ENCODE measurements at places on chromosomes 16 and 17.

DNA sequence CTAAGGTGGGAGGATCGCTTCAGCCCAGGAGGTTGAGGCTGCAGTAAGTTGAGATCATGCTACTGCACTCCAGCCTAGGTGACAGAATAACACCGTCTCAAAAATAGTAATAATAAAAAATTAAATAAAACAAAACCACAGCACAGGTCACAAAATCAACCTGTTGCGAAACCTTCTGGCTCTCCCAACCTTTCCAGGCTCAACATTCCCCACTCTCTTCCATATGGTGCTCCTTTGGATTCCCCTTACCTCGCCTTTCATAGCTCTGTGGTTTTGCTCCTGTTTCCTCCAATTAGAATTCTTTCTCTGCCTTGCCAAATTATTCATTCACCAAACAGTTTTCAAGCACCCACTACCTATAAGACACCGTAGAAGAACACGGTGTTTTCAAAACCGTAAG, 4.7 kb downstream of the ZDHHC7 start:
- no peak for DNase-seq

- no peak for DNase-seq
Measured at GRCh38 chr17:56866496-56866895, 32.5 kb downstream of the DGKE start.

GRCh38 chr16:24717411-24717810, 12.0 kb upstream of the TNRC6A start:
- no peak for DNase-seq

DNA sequence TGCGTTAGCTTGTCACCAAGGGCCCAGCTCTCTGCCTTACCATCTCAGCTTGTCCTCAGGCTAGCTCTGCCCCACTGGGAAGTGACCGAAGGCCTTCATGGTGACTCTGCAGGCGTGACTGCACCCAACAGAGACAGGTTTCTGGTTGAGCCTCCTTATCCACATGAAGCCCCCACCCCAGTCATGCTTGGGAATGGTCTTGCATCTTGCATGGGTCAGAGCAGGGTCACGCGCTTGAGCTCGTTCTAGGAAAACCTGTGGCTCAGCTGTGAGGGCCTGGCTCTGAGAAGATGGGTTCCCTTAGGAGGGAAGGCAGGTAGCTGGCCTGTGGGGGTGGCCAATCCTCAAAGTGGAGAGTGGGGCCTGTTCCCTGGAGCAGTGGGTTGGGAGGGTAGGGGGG, 122.8 kb downstream of the BANP start:
- no peak for DNase-seq

DNA sequence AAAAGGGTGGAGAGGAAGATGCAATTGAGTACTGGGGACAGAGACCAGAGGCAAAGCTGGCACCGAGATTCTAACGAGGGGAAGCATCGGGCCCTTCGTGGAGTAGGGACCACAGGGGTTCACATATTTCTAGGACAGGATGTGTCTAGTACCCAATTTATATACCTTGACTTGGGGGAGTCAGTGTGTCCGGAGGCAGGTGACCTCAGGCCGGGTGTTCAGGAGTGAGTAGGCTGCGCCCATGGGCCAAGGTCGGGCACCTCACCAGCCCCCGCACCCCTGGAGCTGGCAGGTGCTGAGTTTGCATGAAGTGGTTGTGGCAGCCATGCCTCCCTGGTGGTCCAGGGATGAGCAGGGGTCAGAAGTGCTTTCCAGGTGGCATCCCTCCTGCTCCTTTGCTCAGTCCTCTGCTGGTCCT, 8.6 kb upstream of the NXPH3 start:
- DNase-seq: no peak

DNA sequence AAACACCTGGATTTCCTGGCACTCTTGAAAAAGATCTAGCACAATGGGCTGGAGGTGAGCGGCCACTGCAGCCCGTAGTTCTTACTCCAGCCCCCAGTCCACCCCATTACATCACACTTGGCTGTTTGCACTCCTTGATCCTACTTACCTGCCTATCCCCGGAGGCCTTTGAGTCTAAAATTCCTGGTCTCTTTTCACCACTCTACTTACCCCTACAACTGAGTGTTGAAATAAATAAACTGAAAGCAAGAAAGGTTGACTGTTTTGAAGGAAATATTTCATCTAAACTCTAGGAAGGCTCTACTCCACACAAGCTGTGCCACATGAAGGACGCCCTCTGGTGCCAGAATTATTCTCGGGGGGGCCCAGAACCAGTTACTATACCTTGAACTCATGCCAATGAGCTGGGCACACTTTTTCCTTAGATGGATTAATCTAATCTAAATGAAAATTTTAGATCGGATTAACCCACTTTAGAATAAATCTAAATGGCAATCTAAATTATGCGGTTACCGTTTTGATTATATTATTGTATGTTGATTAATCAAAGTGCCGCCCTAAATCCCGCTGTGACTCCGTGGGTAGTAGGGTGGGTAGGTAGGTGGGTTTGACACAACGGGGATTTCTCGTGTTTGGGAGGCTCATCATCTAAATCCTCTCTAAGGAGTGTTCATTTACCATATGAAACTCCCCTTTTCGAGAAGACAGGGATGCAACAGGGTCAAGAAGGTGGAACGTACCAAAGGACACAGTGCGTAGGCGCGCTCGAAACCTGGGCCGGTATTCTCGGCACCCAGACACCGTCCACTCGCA, 651 bp upstream of the EIF1 start:
- DNase-seq: no peak

- DNase-seq: no peak
Measured at GRCh38 chr16:52073024-52073423, 473.9 kb downstream of the TOX3 start.

- DNase-seq: no peak
Measured at GRCh38 chr16:85998868-85999729, 100.1 kb downstream of the IRF8 start.

GRCh38 chr16:49660626-49661025, 195.3 kb downstream of the ZNF423 start:
- DNase-seq: no peak

DNA sequence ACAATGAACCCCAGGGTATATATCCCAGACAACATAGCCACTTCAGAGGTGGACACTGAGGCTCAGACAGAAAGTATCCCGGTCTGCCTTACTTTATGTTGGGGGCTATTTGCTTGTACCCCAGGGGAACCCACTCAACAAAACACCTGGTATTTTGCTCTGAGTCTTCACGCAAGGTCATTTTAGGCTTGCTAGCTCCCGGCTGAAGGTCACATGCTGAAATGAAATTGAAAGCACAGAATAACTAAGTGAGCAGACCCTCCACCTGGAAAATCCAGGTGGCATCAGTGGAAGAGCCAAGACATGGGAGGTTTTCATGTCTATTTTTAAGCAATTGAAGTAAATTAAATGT, 4.1 kb upstream of the KDM8 start:
- no peak for DNase-seq

DNA sequence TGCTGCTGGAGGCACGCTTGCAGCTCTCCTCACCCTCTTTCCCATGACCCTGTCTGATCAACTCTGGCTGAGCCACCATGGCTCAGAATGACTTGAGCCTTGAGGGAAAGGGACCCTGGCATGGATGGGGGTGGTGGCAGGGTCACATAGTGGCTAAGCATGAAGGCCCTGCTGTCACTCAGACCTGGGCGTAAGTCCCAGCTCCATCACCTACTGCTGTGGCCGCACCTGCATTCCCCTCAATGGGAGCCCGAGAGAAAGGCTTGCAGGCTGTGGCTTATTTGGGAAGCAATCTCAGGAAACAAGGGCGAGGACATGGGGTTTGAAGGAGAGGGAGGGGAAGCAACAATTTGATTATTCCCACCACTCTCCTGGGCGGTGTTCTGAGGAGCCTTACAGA, 17.7 kb upstream of the RAP1GAP2 start:
- DNase-seq: no peak

DNA sequence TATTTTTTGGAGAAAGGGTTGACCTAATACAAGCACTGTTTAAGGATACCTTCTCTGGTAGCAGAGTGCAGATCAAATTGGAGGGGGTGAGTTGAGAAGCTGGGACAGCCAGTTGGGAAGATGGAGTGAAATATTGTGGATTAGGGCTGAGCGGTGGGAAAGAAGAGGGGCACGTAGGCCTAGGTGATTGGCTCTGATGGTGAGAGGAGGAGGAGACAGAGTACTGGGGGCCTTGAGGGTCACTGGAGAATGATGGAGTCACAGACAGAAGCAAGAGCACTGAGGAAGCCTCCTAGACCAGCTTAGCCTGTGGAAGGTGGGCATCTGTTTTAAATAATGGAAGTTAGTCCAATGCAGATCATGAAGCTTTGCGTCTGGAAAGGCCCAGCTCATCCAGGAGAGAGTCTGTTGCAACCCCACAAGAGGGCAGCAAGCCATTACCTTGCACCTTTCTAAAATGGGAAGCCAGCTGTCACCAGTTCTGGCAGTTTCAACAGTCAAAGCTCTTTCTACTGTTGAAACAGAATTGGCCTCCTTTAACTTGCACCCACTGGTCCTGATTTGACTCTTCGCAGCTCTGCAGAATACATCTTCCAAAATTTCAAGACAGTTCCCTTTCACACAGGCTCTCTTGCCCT, 11.8 kb downstream of the SLC9A5 start:
- DNase-seq: no peak

GRCh38 chr16:76906552-76906951, 284.4 kb upstream of the MON1B start:
- DNase-seq: no peak

DNA sequence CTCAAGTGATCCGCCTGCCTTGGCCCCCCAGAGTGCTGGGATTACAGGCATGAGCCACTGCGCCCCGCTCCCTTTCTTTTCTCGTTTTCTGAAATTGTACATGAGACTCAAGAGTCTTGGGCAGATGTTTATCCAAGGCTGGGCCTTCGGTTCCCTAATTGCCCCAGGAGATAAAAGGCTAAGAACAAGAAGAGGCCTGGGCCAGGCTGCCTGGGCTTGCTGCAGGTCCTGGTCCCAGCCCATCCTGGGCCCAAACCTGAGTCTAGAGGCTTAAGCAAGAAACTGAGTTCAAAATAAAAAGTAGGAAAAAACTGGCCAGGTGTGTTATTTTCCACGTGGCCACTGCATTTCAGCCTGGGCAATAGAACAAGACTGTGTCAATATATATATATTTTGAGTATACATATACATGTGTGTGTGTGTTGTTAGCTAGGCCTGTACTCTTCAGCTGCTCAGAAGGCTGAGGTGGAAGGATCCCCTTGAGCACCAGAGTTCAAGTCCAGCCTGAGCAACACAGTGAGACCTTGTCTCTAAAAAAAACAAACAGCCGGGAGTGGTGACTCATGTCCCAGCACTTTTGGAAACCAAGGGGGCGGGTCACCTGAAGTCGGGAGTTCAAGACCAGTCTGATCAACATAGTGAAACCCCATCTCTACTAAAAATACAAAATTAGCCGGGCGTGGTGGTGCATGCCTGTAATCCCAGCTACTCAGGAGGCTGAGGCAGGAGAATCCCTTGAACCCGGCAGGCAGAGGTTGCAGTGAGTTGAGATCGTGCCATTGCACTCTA, 6.8 kb upstream of the CLUH start:
- DNase-seq: no peak

- no peak for DNase-seq
Measured at GRCh38 chr16:9849697-9850245, 332.5 kb downstream of the GRIN2A start.

- no peak for DNase-seq
Measured at GRCh38 chr17:41340934-41341861, 9.4 kb downstream of the KRT33A start.

DNA sequence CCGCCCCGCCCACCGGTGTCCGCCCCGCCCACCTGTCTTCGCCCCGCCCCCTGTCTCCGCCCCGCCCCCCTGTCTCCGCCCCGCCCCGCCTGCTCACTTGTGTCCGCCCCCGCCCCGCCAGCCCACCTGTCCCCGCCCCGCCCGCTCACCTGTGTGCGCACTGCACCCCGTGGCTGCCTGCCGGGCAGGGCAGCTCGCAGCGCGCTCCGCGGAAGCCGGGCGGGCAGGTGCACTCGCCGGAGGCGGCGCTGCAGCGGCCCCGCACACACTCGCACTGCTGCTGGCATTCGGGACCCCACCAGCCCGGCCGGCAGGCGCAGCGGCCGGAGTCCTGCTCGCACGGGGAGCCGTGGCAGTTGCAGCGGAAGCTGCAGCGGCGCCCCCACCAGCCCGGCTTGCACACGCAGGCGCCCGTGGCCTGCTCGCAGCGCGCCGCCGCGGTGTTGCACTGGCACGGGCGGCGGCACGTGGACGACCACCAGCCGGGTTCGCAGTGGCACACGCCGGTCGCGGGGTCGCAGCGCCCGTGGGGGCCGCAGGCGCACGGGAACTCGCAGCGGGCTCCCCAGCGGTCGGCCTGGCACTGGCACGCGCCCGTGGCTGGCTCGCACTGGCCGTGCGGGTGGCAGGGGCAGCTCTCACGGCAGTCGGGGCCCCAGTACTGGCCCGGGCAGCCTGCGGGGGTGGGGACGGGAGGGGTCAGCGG, 2.1 kb downstream of the SCARF1 start:
- DNase-seq: no peak

DNA sequence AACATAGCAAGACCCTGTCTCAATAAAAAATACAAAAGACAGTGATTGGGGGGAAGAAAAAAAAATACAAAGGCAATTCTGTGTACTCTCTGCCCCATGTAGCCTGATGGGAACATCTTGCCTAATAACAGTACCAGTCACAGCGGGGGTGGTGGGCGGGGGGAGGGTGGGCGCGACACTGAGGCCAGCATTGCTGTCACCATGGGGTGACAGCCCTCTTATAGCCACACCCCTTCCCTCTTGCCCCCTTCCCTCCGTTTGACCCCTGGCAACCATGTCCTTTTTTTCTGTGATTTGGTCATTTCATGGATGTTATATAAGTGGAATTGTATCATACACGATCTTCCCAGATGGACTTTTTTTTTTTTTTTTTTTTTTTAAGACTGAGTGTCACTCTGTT, 80.9 kb downstream of the DNAH17 start:
- DNase-seq: no peak

- DNase-seq: no peak
Measured at GRCh38 chr16:17633181-17633951, 162.6 kb upstream of the XYLT1 start.

DNA sequence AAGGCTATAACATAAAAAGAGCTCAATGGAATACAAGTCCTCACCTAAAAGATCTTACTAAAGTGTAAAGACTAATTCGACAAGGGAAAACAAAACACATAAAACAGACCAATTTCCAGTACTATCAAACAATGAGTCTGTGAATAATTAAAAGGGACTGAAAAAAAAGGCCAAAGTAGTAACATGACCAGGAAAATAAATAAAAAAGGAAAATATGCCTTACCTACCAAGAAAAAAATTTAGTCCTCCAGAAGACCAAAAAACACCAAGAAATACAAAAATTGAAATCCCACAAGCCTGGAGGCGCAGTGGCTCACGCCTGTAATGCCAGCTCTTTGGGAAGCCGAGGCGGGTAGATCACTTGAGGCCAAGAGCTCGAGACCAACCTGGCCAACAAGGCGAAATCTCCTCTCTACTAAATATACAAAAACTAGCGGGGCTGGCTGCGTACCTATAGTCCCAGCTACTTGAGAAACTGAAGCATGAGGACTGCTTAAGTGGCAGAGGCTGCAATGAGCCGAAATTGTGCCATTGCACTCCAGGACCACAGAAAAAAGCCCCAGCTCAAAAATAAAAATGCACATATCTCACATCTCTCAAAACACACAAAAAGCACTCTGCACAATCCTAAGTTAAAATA, 60.8 kb downstream of the TEX14 start:
- no peak for DNase-seq

GRCh38 chr16:30184891-30185682, 1.7 kb downstream of the CORO1A start:
- DNase-seq: no peak

Measured in stimulated activated CD4-positive, alpha-beta T cell treated with anti-CD3 and anti-CD28 coated beads, Interleukin-1b, Interleukin-23, amount 100 ng/mL, for 1 hour (primary cell).